Ovary (tissue), 10 donors: ENCODE measurements at places on chromosomes 7 and 10. TPM values are rescaled to one million over a fixed set of nuclear protein-coding genes. Genes with fewer than 3 reads are reported as not detected.

DNA sequence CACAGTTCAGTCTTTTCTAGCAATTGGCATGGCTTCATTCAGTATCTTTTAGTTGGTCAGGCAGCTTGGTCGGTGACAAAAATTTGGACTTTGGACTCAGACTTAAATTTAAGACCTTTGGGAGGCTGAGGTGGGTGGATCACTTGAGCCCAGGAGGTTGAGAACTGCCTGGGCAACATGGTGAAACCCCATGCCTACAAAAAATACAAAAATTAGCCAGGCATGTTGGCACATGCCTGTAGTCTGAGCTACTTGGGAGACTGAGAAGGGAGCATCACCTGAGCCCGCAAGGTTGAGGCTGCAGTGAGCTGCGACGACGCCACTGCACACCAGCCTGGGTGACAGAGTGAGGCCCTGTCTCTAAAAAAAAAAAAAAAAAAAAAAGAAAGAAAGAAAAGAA is 19.5 kb upstream of the ITPRID1 start:
- no peaks in the 10 kb centered on the region for H3K4me1 ChIP-seq
- DNase-seq, result no peak
- H3K27me3 ChIP-seq, result no peaks in the 10 kb centered on the region
- H3K27ac ChIP-seq, result no peak overlapping the region
- H3K4me3 ChIP-seq, result no peak overlapping the region

DNA sequence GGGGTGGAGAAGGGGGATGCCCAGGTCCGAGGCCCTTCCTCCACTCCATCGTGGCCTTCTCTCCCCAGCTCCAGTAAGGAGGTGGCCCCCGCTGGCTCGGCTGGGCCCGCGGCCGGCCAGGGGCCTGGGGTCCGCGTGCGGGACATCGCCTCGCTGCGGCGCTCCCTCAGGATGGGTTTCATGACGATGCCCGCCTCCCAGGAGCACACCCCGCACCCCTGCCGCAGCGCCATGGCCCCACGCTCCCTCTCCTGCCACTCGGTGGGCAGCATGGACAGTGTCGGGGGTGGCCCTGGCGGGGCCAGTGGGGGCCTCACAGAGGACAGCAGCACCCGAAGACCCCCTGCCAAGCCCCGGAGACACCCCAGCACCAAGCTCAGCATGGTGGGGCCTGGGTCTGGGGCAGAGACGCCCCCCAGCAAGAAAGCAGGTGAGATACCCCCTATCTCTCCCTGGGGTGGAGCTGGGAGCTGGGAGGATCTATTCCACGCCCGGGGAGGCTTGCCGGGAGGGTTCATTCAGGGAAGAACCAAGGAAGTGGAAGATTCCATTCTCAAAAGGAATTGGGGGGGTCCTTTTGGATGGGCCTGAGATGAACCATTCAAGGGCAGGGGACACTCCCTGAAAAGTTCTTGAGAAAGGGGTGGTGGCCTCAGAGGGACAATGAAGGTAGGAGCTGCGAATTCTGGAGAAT is 3.2 kb downstream of the NYAP1 start:
- H3K4me3 ChIP-seq, result no peak overlapping the region
- no peaks in the 10 kb centered on the region for H3K27me3 ChIP-seq
- H3K4me1 ChIP-seq, result peaks cover 6% of the 10 kb centered on the region
- H3K36me3 ChIP-seq, result no peaks in the 10 kb centered on the region

DNA sequence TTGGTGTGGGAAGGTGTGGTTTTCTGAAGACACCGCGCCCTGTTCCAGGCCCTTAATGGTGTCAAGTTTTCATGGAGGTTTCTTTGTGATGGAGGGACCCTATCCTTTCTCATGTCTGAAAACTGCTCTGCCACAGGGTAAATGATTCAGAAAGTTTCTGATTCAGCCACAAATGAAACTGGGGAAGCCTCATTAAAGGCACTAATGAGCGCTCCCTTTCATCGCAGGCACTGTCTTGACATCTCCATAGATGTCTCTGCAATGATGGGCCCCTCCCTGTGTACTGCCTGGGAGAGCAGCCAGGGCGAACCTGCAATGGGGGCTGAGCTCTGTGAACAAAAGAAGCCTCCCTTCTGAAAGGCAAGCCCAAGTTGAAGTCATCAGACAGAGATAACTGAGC is 355.3 kb downstream of the PRPF18 start:
- no peak overlapping the region for H3K27ac ChIP-seq
- H3K4me3 ChIP-seq, result no peak overlapping the region
- no peak for DNase-seq
- no peaks in the 10 kb centered on the region for H3K27me3 ChIP-seq
- peaks cover 7% of the 10 kb centered on the region for H3K4me1 ChIP-seq
- no peaks in the 10 kb centered on the region for H3K36me3 ChIP-seq

The PHYHIPL gene
- total RNA-seq, result not detected

The MKX gene
- 17.2 TPM for total RNA-seq

The SFRP4 gene
- total RNA-seq, result 97.1 TPM
